ENCODE measurements at places on chromosomes 11 and 22.

DNA sequence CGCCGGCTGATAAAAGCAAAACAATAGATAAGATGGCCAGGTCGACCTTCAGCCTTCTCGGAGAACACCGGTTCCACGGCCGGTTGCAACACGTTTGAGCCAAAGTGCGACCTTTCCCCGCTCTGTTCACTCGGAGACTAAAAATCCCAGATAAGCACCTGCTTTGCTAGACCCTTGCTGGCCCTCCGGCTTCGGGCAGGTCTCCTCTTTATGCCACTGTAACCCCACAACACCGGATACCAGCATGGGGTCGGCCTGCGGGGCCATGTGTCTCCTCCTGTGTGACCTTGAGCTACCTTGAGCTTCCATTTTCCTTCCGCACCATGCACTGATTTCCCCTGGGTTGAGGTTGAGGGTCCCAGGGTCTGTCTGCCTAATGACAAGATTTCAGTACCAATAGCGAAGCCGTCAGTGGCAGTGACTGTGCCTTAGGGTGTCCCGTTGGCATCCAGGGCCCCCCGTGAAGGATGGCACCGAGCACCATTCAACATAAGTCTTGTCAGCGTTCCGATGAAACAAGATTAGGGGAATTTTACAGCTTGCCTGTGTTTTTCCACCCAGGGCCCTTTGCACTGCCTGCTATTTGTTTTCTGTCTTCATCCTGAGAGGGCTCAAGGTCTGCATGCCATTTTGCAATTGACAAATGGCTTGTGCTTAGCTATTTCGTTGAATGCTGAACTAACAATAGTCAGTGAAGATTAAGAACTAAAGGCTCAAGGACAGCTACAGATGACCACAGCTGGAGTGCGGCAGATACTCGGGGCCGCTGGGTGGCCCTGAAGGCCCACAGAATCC is 118.6 kb downstream of the KCNQ1 start:
- no peak for DNase-seq

- no peak for DNase-seq
Observed at GRCh38 chr11:95175818-95176380, 55.1 kb downstream of the SESN3 start.

GRCh38 chr11:119316729-119317591 is at the start of gene MCAM:
MCAM (minus strand) TSS chr11:119317130; CDS start chr11:119317101, 29 bp downstream.
- DNase-seq = peak; percentile 45

DNA sequence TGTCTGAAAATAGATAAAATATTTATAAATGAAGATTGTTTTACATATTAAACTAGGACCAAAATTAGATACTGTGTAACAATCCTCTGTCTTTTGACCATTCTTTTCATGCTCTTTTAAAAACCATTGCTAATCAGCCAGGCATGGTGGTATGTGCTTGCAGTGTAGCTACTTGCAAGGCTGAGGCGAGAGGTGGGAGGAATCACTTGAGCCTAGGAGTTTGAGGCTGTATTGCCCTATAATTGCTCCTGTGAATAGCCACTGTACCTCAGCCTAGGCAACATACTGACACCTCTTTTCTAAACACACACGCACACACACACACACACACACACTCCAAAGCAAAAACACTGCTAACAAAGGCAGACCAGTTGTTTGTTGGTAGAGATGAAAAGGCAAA is 259.2 kb downstream of the JRKL start:
- DNase-seq = no peak

DNA sequence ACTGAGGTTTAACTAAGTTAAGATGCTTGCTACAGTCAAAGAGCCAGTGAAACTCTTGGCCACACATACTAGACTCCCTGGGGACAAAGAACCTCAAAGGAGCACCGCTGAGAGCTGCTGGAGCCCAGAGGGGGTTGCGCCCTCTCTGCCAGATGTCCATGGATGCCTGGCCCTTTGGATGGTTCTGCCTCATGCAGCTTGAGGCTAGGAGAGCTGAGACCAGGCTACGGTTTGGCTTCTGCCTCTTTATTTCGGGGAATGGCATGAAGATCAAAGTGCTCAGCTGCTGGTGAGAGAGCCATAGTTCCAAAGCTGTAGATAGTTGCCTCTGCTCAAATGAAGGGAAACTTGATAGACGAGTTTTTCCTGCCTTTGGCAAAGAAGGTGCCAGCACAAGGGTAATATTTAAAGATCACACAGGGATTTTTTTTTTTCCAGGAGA is 43.0 kb downstream of the RASSF10 start:
- DNase-seq = no peak

DNA sequence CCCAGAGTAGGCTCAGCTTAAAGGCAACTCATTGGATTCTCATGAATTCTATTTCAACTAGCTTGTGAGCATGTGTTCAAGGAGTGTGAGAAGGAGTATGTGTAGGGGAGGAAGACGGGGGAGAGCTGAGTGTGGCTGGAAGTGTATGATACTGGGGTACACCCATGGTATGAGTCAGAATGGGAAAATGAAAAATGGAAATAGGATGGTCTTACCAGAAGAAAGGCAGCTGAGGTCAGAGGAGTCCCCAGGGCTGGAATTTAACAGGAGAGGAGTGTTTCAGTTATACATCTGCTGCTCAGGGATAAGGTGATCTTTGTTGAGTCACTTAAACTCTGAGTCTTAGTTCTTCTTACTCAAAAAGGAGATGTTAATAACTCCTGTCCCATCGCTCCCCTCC is 6.7 kb upstream of the ADAMTS15 start:
- DNase-seq = no peak

GRCh38 chr11:123695231-123695630 is 40.8 kb upstream of the SCN3B start:
- DNase-seq = no peak

DNA sequence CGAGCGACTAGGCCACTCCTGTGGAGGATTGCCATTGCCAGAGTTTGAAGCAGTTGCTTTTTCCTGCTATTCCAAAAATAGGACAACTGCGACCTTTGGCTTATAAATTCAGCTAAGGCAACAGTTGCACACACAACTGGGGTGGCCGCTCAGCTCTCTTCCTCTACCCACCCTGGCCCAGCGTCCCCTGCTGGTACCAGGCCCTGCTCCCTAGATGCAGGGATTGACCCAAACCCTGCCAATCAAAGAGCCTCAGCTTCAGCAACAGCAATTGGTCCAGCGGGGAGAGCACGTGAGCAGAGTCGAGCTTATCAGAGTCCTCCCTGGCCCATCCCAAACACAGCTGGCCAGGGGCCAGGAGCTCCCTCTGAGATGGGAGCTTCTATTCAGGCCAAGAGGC is 22.0 kb upstream of the CABP2 start:
- DNase-seq = no peak

GRCh38 chr11:64752175-64752970 is 7.4 kb downstream of the PYGM start:
- DNase-seq = no peak

DNA sequence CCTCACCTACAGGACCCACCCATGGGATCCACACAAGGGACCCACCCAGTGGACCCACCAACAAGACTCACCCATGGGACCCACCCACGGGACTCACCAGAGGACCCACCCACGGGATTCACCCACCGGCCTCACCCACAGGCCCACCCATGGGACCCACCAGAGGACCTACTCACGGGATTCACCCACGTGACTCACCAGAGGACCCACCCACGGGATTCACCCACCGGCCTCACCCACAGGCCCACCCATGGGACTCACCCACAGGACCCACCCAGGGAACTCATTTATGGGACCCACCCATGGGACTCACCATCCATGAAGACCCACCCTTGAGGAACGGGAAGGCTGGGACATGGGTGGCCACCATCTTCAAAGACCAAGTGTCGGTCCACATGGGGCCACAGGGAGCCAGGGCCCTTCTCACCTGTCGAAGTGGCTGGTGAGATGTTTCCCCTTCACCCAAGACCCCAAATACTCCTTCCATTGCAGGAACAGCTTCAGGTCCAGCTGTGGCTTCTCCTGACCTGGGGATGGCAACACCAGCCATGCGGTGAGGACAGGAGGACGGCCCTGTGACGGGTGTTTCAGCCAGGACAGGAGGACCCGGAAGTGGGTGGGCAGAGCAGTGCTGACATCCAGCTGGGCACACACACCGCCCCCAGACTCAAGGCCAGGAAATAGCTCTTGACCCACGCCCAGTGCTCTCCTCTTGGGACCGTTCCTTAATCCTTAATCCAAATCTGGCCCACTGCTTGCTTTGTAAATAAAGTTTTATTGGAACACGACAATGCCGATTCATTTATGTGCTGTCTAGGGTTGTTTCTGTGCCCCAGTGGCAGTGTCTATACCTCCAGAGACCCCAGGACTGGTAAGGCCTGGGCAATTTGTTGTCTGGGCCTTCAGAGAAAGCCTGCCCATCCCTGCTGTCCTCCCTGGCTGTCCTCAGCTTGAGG is 1005.1 kb downstream of the BRD1 start:
- DNase-seq = no peak

DNA sequence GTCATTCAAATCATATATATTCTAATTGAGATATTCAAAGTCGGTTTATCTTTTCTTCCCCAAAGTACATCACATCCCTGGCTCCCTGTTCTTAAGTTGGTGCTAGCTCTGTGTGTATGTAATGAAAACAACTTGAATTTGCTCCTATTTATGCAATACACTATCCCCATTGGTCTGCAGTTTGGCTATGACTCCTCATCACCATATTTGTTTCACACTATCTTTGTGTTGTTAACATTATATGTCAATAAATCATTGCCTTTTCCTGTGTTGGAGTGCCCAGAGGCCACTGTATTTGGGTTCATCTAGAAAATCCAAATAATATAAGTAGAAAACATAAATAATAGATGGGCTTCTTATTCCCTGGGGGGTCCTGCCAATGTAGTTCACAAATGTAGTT is 306.6 kb upstream of the TENM4 start:
- no peak for DNase-seq

DNA sequence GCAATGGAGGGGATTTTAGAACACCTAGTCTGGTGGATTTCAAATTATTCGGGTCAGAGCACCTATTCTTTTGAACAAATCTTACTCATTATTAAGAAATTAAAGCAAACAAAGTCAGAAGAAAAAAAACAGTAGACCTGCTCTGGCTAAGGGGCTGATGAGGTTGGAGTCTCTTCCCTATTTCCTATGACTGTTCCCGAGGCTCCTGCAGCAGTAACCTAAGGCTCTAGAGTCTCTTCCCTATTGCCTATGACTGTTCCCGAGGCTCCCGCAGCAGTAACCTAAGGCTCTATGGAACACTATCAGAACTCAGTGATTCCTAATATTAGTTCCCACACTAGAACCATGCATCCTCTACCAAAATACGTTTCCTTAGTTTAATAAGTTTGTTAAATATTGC is 607.9 kb downstream of the NTM start:
- DNase-seq = no peak

DNA sequence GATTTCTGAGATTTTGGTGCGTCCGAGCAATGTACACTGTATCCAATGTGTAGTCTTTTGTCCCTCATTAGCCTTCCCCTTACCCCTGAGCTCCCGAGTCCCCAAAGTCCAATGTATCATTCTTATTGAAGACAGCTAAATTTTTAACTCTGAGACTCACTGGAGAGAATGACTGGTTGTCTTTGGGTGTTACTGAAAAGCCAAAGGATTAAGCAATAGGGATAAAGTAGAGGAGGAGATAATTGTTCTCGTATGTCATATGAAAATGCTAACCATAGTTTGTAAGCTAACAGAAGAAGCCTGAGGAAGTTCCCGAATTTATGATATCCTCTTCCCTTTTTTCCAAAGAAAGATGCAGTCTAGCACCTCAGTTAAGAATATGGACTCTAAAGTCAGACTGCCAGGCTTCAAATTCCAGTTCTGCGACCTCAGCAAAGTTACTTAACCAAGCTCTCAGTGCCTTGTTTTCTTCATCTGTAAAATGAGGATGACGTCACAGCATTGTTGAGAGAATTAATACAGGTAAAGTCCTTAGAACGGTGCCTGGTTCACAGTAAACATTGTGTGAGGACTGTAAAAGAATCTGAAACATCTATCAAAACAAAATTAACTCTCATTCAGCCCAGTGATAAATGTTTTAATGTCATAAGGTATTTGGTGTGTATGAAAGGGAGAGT is 1.6 kb upstream of the MSANTD2 start:
- no peak for DNase-seq

DNA sequence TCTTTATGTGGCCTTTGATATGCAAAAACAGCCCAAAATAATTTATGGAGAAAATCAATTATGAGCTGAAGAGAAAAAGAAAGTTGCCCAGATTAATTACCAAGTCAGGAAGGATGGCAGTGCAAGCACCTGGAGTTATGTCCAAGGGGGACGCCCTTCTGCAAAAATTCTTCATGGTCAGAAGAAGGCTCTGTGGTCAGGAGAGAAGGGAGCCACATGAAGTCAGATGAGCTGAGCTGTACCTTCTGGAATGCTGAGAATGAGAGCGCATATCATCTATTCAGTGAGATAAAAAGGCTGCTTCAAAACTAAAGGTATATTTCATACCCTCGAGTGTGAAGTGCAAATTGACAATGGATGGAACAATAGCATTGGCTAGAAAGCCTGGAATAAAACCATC is 607.4 kb downstream of the NTM start:
- DNase-seq = no peak

DNA sequence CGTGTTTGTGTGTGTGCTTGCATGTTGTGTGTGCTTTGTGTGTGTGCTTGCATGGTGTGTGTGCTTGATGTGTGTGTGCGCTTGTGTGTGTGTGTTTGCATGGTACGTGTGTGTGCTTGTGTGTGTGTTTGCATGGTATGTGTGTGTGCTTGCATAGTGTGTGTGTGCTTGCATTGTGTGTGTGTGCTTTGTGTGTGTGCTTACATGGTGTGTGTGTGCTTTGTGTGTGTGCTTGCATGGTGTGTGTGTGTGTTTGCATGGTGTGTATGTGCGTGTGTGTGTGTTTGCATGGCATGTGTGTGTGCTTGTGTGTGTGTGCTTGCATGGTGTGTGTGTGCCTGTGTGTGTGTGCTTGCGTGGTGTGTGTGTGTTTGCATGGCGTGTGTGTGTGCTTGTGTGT is 10.0 kb upstream of the MUC5AC start:
- no peak for DNase-seq

DNA sequence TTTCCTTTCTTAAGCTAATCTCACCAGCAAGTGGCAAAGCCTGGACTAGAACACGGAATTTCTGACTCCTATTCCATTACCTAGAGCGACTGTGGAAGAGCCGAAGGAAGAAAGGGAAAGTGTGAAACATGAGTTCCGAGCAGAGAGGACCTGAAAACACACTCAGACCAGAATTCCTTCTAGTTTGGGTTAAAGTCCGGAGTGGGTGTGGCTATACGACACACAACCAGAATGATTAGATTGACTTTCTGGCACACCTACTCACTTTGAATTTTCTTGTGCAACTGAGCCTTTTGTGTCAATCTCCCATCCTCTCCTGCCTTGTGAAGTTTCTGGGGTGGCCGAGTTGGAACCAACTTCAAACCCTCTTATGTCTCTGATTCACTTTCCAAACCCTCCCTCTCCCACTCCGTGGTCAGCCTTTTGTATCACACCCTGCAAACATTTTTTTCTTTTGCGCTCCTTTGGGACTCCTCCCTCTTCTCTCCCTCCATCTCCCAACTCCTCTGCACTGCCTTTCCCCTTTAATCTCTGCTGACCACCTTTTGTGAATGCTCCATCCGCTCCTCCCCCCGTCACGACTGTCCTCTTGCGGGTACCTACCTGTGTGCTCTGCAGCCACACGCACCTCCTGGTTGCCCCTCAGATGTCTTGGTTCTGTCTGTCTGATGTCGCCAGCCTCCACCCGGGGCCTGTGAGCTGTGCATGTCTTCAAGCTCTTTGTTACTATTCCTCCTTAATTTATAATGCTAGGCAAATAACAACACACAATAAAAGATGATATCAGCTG is 86.3 kb upstream of the BLID start:
- DNase-seq = no peak

- peak; percentile 19 for DNase-seq
Observed at GRCh38 chr22:48843640-48844039, 984.0 kb downstream of the BRD1 start.

Measured in nucleus accumbens (tissue), 56 donors.